Sciatic nerve (tissue), 2 donors: ENCODE measurements at places on chromosomes 7 and 10.

DNA sequence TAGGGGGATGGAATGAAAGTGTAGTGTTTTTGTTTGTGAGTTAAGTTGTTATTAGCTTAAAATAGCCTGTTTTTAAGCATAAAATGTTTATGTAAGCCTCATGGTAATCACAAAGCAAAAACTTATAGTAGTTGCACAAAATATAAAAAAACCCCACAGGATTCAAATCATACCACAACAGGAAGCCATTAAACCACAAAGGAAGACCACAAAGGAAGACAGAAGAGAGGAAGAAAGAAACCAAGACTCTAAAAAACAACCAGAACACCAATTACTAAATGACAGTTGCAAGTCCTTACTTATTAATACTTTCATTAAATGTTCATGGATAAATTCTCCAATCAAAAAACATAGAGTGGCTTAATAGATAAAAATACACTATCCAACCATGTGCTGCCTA, 63.6 kb downstream of the ANKRD7 start:
- no peak for DNase-seq

GRCh38 chr7:159167139-159167538, 22.5 kb upstream of the VIPR2 start:
- DNase-seq: no peak

GRCh38 chr10:102211615-102212299, 14.3 kb upstream of the ELOVL3 start:
- DNase-seq: no peak

GRCh38 chr10:58554316-58554715, 41.6 kb downstream of the BICC1 start:
- no peak for DNase-seq

- no peak for DNase-seq
These were observed 32.8 kb downstream of the SLC35G1 start for GRCh38 chr10:93926613-93927012.

GRCh38 chr10:112677689-112678088, 230.7 kb downstream of the VTI1A start:
- DNase-seq: no peak

- DNase-seq: peak; percentile 7
These were observed 13.5 kb upstream of the ZMIZ1 start for GRCh38 chr10:79055100-79055782.

- DNase-seq: no peak
These were observed 108.7 kb downstream of the NRBF2 start for GRCh38 chr10:63241841-63242281.

DNA sequence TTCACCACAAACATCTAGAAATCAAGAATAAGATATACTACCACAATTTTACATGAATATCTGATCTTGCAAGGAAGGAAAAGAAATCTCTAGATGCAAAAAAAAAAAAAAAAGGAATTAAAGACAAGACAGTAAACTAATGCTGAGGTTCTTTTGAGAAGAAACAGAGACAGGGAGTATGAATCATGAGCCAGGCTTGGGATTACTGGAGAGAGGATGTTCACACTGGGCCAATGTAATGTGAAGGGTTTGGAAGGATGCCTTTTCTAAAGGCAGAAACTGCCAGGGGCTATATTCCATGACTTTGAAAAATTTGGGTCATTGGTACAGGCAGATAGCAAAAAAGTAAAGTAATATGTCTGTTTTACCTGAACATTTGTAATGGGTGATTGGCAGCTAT, 573.0 kb upstream of the IGFBP3 start:
- no peak for DNase-seq

DNA sequence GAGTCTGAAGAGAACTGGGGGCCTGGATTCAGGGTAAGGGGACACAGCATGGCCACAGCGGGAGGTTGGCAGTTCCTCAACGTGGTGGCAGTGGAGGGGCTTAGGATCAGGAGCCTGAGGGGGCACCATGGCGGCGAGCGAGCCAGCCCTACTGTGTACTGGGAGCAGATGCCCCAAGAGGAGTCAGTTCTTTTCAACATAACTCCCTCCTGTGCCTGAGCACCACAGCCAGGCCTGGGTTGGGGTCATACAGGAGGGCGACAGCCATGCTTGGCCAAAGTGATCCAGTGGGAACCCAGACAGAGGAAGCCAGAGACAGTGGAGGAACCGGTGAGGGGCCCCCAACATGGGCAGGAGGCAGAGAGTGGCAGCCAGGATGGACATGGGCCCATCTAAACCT, 65.8 kb downstream of the MICALL2 start:
- DNase-seq: no peak

DNA sequence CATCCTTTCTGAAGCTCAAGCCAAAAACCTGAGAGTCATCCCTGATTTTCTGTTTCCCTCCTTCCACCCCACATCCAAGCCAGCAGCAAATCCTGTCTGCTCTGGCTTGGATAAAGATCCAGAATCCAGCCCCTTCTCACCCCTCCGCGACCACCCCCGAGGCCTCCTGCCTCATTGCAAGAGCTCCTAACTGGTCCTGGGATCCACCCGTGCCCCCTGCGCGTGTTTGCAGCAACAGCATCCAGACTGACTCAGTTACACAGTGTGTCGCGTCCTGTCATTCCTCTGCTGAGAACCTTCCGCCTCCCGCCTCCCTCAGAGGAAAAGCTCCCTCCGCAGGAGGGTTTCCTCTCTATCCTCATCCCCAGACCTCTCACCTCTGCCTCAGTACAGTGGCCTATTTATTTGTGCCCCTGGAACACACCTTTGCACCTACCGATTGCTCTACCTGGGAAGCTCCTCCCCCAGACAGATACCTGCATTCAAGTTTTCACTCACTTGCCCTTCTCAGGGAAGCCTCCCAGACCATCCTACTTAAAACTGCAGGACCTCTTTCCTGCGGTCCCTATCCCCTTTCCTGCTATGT, 21.6 kb upstream of the GRID1 start:
- no peak for DNase-seq
